ENCODE measurements at places on chromosomes 5 and 9.

DNA sequence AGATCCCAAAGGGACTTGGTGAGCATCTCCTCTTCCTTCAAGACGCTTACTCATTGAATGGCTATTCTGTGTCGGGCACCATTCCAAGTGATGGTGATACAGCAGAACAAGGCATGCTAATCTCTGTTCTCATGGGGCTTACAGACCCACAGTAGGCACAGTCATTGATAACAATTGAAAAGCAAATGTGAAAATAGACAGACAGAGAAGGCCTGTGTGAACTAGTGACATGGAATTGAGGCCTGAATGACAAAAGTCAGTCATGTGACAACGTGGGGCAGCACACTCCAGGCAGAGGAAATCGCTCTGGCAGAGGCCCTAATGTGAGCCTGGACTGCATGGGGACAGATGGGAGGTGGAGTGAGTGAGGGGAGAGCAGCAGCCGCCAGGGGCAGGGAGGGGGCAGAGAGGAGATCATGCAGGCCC, 70.7 kb upstream of the CPLX2 start:
- DNase-seq = no peak

DNA sequence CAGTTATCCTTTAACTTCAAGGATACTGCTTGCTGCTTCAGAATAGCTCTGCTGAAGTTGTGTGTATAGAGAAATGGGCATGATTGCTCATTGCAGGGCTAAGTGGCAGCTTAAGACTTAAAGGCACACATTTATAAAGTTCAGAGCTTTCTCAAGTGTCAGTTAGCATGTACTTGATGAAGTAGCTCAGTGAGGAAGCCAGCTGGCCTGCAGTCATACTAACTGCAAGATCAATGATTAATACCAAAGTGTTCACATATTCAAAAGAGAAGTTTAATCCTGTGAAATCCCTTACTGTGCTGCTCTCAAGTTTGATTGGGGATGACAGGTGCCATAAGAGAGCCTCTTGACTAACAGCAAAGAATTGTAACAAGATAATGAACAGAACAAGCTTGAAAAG, 483.4 kb upstream of the NUDT12 start:
- no peak for DNase-seq

DNA sequence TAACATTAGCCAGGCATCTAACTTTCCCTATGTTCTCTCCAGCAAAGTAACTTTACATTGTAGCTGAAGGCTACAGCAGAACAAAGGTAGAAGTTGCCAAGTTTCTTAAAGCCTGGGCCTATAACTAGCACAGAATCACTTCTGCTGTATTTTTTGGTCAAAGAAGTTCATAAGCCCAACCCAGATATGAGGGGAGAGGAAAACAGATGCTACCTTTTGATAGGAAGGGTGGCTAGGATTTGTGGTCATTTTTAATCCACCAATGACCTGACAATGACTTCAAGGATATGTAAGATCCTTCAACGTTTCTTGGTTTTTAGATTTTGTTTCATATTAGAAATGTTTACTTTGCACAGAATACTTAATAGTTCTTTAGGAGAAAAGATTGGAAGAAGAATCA, 64.2 kb upstream of the RANBP3L start:
- DNase-seq = no peak

DNA sequence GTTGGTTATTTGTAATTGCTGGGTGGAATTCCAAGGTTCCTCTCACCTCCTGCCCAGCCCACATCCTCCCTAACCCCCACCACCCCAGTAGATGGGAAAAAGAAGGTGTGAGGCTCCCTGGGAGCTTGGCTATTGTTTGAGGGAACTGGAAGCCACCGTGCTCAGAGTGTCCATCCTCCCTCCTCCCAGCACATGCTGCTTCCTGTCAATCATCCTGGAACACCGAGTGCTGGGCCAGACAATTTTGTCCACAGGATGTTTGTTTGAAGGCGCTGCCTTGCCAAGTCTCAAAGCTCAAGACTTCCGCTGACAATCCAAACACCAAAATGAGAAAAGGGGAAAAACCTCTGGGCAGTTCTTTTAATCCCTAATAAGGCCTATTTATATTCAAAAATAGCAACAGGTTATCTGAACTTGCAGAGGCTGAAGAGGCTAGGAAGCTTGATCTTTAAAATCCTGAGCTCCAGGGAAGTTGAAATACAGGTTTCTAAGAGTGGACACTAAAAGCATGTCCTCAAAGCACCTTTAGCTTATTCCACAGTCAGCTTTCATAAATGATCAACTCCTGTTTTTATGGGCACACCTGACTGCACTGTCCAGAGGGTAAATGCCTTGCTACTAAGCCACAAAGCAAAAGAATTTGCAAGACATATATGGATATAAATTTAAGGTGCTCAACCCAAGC, 286.7 kb downstream of the NFIB start:
- DNase-seq = no peak

Data from hippocampal formation (tissue), 2 donors.